ENCODE measurements at places on chromosomes 4 and X.
A peak's percentile ranks its signal among the peaks of the same experiment; 100 is the strongest.

GRCh38 chrX:355329-356050 is 31.2 kb downstream of the PPP2R3B start:
- no peak for DNase-seq

- DNase-seq, result no peak
Measured at GRCh38 chr4:150475763-150476162, 106.2 kb upstream of the MAB21L2 start.

- DNase-seq, result peak; percentile 25
Measured at GRCh38 chr4:123444290-123444731, 47.7 kb downstream of the SPRY1 start.

DNA sequence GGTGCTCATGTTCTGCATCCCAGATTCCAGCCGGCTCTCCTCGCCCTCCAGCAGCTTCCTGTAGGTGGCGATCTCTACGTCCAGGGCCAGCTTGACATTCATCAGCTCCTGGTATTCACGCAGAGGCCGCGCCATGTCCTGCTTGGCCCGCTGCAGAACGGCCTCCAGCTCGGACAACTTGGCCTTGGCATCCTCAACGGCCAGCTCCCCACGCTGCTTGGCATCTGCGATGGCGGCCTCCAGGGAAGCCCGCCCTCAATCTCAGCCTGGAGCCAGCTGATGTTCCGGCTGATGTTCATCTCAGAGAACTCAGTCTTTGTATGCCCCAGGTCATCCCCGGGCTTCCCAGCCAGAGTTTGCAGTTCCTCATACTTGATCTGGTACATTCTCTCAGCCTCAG is 431.8 kb upstream of the DIPK2B start:
- DNase-seq, result no peak

DNA sequence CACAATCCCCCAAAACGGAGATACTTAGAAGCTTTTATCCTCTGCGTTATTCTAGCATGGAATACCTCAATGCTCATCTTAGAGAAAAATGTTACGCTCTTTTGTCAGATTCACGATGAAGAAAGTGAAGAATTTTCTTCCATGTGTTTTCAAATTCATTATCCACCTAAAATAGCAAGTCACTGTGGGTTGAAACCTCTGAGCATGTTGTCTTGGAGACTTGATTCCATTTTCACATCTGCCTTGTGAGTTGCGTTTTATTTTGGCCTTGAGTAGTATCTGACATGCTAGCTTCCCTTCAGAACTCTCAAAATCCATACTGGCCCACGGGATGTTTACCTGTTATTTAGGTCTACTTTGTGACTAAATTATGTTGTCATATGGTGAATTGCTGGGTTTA is 66.3 kb downstream of the C4orf46 start:
- no peak for DNase-seq

DNA sequence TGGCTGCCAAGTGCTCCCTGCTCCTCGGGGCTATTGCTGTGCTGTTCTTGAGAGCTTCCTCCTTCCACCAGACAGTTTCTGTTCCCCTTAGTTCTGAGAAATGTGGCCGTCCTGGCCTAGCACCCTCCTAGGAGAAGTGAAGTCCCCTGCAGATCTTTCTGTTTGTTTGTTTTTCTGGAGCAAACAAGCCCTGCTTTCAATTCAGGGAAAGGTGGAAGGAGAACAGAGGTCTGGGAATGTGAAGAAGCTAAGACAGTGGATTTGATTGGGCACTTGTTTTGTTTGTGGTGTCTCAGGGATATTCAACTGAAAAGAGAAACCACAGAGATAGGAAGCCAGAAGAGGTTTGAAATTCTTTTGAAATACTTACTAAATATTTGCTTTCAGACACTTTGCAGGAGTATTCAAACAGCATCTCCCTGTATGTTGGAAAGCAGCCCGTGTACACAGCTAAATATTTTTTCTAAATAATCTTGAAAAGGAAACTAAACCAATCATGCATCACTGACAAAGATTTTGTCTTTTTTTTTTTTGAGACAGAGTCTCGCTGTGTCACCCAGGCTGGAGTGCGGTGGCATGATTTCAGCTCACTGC is 36.5 kb upstream of the PPM1K start:
- DNase-seq, result no peak

DNA sequence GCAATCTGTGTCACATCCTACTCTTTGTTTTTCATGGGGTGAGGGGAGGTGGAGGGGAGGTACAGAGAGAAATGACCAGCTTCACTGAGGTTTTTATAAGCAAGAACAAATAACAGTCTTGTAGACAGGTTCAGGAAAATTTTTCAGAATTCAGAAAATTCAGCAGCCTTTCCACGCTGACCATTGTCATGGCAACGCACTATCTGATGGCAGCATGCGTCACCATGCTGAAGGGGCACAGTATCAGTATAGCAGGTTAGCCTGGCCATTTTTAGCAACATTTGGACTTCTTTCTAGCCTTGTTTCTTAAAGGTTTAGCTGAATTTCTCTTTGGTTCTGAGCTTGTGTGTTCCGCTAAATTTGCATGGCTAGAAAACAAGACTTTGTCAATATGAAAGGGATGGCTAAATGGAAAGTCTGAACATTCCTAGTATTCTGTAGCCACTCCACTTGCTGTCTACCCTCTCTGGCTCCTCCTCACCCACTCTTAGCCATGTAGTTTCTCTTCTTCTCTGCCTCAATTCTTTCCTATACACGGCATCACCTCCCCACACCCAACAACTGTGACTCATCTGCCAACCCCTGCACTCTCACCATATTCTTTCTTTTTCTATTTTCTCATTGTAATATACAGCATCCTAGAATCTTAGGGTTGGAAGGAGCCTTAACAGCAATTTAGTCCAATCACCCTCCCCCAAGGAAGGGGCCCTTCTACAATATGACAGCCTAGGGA is 42.7 kb upstream of the CITED1 start:
- DNase-seq, result no peak

DNA sequence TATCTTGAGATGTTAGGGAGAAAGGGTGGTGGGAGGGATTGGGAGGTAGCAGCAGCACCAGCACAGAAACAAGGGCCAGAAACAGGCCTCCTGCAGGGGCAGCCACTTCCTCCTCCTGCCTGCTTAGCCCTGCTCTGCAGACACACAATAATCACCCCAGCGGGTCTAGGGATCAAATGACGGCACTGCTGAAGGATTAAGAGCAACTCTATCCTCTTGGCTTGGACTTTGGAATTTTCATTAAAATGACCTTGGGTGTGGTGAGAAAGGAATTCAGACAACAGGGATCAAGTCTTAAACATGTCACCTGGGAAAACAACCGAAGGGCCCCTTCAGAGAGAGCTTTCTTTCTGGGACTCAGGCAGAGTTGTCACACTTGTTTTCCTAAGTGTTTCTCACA is 353.4 kb downstream of the SPRY1 start:
- no peak for DNase-seq

DNA sequence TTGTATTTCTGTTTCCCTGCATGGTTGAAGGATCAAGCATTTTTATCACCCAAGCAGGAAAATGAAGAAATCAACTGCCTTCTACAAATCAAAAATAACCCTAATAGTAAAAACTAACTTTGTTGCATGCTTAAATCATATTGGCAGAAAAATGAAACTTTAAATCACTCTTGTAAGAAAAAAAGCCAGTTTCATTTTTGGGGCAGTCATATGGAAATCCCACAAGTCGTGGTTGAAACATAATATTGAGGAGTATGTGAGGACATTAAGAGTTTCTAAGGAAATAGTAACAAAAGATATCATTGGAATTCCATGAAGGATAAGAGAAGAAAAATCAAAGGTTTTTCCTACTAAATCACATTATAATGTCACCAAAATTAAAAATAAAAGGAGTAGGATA is 8.4 kb downstream of the TEC start:
- no peak for DNase-seq

- no peak for DNase-seq
Measured at GRCh38 chrX:97399400-97399799, 515.7 kb downstream of the RPA4 start.

GRCh38 chr4:100366213-100366612 is 151.6 kb downstream of the EMCN start:
- DNase-seq, result no peak

DNA sequence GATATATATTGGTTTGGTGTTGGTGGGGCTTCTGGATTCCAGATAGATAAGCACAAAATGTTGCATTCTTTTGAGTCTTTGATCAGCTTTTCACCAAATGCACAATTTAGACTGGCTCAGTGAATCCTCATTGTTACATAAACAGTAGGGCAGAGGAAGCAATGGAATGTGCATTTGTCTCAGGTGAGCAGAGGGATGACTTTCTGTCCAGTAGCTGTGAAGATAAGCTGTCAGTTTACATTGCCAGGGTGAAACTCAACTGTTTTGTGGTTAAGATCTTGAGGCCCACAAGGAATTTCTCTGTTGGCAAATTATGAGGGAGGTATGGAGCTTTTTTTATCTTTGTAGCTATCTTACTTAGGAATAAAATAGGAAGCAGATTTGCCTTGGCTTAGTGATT is 168.0 kb downstream of the GALNTL6 start:
- no peak for DNase-seq

- DNase-seq, result no peak
Measured at GRCh38 chr4:43337707-43338106, 445.2 kb downstream of the GRXCR1 start.

- no peak for DNase-seq
Measured at GRCh38 chrX:55484948-55485347, 4.7 kb downstream of the USP51 start.

DNA sequence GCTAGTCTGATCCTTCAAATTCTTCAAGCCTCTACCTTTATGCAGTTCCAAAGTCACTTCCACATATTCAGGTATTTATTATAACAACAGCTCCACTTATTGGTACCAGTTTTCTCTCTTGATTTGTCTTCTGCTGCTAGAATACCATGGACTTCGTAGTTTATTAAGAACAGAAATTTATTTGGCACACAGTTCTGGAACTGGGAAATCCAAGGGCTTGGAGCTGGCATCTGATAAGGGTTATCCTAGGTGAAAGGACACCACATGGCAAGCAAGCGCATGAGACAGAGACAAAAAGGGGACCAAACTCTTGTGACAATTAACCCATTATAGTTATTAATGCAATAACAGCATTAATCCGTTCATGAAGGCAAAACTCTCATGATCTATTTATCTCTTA is 600.5 kb upstream of the ATOH1 start:
- no peak for DNase-seq

DNA sequence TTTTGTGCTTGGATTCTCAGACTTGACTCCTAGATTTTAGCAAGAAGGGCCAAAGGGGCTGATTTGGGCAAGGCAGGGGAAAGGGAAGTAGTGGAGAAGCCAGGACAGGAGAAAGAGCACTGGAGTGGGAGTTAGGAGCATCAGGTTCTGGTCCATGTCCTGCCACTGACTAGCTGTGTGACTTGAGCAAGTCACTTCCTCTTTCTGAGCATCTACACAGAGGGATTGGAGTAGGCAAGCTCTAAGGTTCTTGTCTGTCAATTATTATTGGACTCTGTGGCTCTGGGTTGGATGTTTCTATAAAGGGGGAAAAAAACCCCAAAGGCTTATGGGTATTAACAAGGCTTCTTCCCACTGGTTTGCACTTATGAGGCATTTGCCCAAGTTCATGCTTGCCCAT is 24.4 kb downstream of the PLAC1 start:
- no peak for DNase-seq

DNA sequence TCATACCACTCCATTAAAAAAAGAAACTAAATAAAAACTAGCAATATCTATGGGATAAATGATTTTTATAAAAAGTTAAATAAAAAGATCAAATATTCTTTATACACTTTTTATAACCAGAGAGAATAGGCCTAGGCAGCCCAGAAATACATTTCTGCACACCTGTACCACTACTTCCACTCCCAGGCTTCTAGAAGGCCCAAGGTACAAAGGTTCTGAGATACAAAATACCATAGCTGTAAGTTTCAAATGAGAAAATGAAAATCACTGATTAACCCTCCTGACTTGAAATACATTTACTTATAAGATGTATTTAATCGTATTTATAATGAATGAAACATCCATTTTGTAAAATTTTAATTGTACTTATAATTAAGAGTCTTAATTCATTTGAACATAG is 226.5 kb upstream of the MAB21L2 start:
- DNase-seq, result no peak

DNA sequence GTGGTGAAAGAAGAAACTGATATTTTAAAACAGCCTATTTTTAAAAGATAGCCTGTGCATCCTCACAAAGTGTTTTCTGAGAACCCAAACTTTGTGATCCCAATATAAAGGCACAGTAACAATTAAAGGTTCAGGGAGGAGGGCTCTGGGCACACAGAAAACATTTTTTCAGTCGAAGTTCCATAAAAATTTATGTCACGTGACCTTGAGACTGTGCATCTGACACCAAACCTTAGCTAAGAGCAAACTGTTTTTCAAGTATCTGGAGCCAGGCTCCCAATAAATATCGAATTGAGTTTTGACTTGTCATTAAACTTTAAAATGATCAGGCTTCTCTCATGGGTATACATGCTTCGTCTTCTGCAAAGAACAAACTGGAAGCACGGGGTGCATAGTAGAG is 177.9 kb downstream of the BEND2 start:
- no peak for DNase-seq

DNA sequence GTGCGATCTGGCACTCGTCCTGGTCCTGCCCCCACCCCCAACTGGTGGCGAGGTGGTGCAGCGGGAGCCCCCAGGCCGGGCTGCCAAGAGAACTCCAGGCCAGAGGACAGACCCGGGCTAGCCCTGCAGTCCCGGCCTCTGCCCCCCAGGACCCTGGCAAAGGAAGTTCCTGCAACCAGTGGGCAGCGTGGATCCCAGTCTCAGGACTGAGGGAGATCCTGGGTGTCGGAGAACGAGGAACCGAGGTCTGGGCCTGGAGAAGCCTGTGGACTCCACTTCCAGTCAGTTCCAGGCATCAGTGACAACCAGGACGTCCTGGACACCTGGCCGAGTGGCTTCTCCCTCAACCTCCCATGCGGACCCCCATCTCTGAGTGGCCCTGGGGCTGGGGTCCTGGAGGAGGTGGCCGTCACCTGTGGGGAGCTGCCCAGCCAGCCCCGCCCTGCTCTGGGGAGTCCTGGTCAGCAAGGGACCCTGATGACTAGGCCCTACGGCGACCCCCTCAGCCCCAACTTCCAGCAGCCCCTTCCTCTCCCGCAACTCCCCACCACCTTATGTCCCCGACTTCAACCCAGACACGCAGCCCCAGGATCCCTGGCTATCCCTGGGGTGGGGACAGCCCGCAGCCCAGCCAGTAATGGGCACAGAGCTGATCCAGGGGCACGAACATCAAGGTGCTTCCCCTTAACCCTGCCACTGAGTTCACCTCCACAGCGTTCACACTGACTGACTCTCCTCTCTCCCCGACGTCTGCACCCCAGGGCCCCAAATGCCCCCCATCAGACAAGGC is 53.7 kb upstream of the NKX1-1 start:
- DNase-seq, result no peak

- DNase-seq, result no peak
Measured at GRCh38 chrX:130788786-130789581, 114.0 kb downstream of the ENOX2 start.

- DNase-seq, result no peak
Measured at GRCh38 chrX:72663737-72664136, 50.4 kb downstream of the PHKA1 start.

- DNase-seq, result no peak
Measured at GRCh38 chr4:137474711-137475301, 57.5 kb downstream of the PCDH18 start.

GRCh38 chrX:49661881-49662280 is 33.9 kb downstream of the PAGE1 start:
- DNase-seq, result no peak
